ENCODE measurements at places on chromosomes 3 and 15.

GRCh38 chr15:29424118-29424517 is 154.5 kb upstream of the NSMCE3 start:
- no peak for DNase-seq

DNA sequence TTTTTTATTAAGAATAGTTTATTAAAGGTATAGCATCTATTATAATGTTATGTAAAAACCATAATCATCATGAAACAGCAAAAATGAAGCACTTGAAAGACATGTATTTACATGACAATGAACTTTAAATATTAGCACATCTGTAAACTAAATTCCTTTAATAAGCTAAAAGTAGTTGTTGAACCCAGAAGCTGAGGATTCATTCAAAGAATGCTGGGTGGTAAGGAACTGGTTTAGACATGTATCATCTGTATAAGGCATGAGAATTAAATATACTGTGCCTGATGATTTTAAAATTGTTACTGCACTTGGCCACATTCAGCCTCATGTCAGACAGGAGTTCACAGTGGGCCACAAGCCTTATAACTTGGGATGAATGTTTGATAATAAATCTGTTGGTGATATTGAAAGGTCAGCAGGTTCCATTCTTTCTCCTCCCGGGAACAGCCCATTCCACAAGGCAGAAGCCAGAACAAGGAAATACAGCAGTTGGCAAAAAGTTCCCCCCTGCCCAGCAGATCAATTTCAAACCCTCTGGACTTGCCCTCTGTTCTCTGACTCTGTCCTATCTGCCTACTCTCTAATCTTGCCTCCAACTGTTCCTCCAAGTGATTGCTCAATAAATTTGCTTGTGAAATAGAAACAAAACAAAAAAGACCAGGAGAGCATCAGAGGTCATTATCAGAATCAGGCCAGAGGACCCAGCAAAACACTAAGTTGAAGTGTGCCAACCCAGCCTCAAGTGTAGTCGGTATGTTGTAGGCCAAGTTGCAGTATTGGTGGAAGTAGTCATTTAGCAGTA is 49.8 kb upstream of the TEX264 start:
- DNase-seq = no peak

DNA sequence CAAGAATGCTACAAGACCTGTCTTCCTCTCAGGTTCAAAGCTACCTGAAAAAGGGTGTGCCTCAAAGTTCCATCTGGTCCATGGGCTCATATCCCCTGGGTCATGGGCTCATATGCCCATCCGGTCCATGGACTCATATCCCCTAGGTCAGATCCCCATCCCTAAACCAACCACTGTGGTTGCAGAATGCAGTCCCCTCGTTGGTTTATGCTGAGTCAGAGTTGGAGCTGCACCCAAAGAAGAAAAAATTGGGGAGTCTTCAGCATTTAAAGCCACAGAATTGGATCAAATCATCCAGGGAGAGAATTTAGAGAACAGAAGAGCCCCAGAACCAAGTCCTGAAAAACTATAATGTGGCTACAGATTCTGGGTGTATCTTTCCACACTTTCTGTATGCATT is 71.5 kb upstream of the IL12A start:
- no peak for DNase-seq

DNA sequence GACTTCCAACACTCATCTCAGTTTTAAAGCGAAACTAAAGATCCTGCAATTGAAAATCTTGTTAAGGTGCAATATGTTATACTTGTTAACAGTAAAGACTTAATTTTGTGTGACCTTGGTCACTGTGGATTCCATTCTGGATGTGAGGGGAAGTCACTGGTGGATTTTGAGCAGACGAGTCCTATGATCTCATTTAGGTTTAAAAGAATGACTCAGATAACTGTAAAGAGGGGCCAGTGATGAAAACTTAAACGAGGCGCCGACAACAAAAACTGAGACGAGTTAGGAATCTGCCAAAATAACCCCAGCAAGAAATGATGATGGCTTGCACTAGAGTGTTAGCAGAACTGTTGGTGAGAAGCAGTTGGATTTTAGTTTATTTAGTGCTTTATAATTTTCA is 56.5 kb downstream of the LRRC28 start:
- DNase-seq = no peak

GRCh38 chr3:64278625-64279024 is 53.4 kb upstream of the PRICKLE2 start:
- no peak for DNase-seq

GRCh38 chr3:159635047-159635641 is 353.5 kb upstream of the IL12A start:
- no peak for DNase-seq

- no peak for DNase-seq
Observed at GRCh38 chr15:62439543-62440016, 274.5 kb upstream of the C2CD4B start.

DNA sequence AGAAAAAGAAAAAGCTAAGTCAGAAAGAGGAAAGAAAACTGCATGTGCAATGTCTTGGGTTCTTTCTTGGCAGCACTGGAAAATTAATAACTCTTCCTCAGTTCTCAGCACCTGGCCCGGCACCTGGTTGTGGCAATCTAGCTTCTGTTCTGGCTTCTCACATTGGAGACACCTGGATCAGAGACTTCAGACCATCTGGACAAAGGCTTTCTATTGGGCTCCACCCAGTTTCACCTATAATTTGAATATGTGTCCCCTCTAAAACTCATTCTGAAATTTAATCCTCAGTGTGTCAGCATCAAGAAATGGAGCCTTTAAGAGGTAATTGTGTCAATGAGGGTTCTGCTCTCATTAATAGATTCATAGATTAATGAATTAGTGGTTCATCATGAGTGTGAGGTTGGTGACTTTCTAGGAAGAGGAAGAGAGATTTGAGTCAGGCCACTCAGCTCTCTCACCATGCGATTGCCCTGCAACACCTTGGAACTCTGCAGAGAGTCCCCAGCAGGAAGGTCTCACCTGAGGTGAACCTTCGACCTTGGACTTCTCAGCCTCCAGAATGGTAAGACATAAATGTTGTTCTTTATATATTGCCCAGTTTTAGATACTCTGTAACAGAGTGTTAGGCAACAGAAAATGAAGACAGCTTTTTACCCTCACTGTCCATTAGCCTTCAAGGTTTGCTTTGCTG is 679.9 kb downstream of the NTRK3 start:
- DNase-seq = no peak

GRCh38 chr3:40713795-40714194 is 189.0 kb downstream of the ZNF621 start:
- no peak for DNase-seq

- no peak for DNase-seq
Observed at GRCh38 chr3:125602752-125603649, 7.7 kb upstream of the OSBPL11 start.

DNA sequence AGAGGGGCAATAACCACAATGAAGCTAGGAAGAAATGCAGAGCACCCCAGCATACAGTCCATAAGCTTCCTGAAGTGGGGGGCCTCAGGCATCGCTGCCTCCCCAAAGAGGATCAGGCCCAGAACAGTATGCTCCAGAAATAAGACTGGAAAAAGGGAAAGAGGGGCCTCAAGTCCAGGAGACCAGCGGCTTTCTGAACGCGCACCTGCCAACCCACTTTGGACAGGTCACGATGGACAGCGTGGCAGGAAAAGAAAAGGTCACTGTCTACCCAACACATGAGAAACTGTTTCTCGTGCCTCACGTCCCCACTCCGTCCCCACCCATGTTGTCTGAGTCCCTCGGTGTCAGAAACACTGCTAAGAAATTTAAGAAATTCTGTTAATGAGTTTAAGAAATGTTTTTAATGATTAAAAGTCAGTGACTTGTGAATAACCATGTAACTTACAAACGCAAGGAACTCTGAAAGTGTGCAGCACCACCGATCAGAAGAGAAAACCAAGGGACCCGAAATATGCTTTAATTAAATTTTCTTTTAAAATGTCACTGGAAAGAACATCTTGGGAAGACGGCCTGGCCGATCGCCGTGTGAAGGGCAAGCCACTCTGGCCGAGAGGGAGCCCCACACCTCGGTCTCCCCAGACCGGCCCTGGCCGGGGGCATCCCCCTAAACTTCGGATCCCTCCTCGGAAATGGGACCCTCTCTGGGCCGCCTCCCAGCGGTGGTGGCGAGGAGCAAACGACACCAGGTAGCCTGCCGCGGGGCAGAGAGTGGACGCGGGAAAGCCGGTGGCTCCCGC is 1.7 kb upstream of the PPARG start:
- DNase-seq = peak; percentile 41

DNA sequence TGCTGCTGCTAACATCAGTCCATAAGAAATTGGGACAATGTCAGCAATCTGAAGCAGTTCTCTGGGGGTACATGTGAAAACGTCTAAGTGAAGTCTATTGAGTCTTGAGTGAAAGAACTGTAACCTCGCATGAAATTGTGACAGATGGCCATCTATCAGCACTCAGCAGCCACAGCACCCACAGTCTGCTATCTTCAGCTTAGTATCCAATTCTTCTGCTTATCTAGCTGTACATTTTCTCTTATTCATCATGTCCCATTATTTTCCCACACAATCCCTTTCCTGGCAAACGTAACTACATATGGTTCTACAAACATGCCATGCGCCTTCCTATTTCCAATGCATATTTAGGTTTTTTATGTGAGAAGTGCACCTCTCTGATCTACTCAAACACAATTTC is 629.7 kb downstream of the NTRK3 start:
- DNase-seq = no peak

GRCh38 chr3:45126730-45127129 is 19.4 kb downstream of the CDCP1 start:
- DNase-seq = no peak

DNA sequence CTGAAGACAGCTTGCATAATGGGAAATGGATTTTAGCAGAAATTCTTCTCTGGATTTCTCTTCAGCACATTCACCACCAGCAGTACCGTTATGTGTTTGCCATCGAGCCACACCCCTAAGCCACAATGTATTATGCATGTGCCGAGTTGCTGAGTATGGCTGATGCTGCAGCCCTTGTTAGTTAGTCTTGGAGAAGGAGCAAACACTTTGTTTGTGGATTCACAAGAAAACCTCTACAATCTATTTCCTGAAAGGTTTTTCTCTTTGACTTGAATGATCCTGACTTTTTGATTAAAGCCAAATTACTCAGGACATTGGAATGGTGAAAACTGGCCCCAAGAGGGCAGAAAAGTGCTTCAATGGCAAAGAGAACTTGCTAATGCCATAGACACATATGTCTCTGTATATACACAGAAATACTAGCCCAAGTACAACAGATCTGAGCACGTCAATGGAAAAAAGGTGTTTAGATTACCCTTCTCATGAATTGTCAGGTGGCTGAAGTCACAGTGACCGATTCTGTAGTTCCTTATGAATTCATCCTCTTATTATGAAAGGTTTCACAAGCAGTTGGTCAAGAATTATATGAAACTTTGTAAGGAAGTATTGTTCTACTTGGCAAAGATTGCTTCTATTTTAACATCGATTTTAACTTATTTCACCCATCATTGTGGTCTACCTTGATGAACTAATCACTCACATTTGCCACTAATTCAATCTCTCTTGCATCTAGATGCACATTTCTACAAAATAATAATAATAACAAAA is 103.0 kb downstream of the P3H2 start:
- no peak for DNase-seq

- DNase-seq = peak; percentile 7
Observed at GRCh38 chr15:70031261-70031660, 66.5 kb downstream of the TLE3 start.

GRCh38 chr3:181326637-181327223 is 337.2 kb upstream of the DNAJC19 start:
- DNase-seq = no peak

DNA sequence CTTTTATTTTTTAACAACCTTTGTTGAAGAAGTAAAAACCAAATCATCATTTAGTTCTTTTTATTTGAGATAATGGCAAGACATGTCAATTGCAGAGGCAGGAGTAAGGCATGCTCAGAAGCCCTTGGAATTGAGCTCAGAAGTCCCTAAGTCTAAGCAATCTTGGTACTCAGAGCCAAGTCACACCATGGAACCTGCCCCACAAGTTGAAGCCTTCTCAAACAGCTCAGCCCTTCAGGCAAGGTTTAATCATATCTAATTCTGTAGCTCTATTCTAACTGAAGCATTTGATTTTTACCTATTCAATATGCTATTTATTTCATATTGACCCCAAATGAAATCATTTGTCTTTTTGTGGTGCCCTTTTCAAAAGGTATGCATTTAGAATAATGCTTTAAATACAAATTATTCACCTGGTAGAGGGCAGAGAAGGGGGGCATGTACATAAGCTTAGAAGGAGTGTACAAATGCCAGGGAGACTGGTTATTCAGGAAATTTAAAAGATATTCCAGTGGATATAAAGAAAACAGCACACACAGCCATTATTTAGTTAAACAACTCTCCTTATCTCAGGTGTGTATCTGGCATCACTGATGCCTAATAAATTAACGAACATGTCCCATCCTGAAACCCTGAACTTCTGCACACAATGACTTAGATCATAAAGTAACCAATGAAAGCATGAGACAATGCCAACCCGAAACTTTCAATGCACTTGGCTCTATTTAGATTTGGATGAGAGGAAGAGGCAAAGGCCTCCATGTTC is 26.2 kb upstream of the TOP2B start:
- no peak for DNase-seq

DNA sequence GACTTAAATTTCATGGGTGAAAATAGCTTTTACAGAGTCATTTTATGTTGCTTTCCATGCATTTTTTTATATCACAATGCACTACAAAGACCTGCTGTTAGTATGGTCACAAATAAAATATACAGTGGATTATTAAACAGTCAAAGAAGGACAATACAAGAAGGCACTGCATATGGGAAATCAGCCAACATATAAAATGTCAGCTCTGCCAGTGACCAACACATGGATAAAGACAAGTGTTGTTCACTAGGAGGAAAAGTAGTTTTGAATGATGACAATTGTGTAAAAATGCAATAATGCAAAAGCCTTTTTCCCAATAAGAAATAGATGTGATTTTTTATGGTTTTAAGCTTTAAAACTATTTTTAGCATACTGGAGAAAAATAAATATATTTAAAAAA is 425.3 kb upstream of the CBLB start:
- no peak for DNase-seq

DNA sequence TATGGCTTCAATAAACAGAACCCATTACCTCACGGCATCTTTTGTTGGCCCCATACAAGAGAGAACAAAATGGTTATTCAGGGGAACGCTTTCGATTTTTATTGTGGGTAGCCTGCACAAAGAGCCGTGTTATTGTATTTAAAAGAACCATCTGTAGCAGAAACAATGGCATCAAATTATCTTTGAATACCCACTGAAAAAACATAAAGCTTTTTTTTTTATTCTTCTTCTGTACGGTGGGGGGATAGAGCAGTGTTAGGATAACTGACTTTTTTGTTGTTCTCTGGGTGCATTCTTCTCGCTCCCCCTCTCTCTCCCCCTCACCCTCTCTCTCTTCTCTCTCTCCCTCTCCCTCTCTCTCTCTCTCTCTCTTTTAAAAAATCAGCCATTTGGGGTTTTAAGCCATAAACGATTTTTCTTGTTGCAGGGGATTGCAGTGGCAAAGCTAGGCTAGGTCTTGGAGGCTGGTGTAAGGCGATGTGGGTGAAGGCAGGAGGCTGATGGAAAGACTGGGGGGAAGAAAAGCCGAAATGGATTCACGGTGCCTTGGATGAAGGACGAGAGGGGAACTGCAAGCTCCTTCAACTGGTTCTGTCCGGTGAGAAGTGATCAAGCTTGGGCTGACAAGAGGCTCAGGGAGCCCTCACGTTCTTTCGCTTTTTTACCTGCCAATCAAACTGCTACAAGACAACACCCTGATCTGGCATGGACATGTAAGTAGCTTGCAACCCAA is 12.4 kb upstream of the SOX2 start:
- DNase-seq = no peak

Measured in glutamatergic neuron (in vitro differentiated cells).